ENCODE measurements at places on chromosomes 1 and 21.

DNA sequence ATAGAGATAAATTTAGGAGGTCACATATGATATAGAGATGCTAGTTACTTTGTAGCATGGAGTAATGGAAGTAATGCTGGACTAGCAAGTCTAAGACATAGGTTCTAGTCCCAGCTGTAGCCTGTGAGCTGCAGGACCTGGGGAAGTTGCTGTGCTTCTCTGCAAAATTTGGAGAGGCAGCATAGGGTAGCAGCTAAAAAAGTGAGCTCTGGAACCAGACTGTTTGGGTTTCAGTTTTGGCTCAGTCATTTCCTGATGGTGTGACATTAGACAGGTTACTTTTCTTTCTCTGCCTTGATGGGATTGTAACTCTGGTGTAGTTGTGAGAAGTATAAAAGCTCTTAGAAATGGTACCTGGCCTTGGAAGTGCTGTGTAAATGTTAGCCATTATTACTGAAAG lies 3.3 kb downstream of the METTL13 start:
- DNase-seq: no peak

DNA sequence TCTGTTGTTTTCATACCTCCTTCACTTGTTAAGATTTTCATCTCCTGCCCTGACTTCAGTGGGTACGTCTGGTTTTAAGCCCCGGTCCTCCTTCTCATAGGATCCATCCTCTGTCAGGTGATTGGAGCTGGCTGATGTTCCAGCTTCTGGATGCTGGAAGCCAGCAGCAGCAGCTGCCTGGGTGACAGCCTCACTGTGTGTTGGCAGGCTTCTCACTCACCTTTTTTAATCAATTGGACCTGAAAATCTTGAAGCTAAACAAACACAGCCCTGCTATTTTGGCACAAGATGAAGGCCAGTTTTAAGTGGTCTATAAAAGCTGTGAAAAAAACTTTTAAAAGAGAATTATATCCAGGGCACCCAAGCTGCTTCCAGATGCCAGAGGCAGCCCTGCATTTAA lies 181.0 kb downstream of the DISC1 start:
- DNase-seq: no peak

- no peak for DNase-seq
Observed at GRCh38 chr1:46622344-46622743, 5.7 kb upstream of the MOB3C start.

- no peak for DNase-seq
Observed at GRCh38 chr1:12182410-12182984, 15.7 kb downstream of the TNFRSF1B start.

DNA sequence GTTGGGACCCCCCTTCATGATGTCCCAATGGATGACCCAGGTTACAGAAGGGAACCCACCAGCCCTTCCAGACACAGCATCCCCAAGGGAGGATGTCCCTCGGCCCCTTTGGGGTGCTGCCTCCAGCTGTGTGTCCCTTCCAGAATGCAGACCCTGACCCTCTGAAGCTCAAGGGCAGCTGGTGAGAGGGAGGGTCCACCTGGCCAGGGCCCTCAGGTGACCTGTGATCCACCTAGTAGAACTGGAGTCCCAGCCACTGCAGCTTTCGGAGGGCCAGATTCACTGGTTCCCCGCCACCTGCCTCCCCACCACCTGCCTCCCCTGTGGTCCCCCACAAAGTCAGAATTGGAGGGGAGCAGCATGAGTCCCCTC lies 9.6 kb upstream of the TFF1 start:
- DNase-seq: no peak

DNA sequence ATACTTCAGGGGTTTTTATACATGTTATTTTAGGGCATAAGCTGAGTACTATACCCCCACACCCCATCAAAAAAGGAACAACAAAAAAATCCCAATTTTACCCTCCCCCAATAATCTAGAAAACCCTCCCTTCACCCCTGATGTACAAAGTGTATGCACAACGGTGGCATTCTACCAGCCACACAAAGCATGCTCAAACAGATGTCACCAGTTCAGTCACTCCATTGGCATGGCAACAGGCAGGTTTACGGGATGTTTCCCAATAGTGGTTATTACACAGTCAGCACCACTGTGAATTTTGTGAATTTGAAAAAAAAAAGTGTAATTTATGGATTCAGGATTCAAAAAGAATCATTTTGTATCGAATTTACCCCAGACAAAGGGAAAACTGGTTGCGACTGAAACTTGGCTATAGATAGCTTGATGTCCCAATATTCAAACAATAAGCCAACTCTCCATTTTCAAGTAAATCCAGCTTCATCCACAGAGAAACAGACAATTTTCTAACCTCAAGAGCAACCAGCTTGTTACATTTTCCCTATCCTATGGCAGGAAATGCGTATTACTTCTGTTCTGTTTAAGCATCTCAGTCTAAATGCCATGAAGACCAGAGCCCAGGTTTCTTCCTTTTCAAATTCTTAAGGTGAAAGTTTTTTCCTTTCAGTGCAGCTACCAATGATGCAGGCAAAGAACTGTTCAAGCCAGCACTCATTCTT lies 34.0 kb upstream of the SLC45A3 start:
- DNase-seq: no peak

DNA sequence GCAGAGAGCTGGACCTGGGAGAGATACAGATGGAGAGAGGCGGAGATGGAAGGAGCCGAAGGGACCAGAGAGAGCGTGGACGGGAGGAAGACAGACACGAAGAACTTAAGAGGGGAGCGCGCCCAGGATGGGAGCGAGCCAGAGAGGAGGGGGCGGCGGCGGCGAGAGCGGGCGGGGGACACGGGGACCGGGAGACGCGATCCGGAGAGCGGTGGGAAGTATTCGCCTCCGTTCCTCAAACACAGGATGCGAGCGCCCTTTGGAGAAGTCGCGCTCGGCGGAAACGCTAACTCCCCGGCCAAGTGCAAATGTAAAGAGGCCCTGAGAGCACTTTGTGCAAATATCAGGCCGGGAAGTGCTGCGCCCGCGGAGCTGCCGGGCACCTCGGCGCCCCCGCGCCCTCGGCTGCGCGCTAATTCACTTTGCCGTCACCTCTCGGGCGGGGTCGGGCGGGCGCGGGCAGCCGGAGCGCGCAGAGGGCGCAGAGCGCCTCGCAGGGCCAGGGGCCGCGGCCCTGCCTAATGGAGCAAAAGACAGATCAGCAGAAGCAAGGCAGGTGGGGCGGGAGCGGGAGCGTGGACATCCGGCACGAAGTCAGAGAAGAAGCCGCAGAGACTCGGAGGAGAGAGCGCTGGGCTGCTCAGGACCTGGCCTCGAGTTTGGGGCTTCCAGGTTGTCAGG lies 281.2 kb downstream of the RRAGC start:
- DNase-seq: no peak

DNA sequence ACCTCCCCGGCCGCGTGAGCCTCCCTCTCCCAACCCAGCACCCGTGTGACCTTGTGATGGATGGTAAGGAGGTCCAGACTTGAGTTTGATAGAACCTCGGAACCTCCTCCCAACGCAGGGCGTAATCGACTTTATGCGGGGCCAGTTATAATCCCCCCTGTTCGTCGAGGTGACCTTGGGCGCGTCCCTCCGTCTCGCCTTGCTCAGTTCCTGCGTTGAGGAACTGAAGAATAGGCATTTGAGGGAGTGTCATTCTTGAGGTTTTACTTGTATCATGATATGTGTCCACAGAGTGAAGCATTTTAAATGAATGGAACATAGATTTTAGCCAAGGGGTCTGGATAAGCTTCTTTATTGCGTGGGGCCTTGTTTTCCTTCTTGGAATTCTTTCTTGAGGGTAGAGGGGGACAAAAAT lies 433 bp downstream of the TIMM17A start:
- no peak for DNase-seq

GRCh38 chr1:159197561-159198557 lies 6.8 kb upstream of the ACKR1 start:
- peak; percentile 22 for DNase-seq

- no peak for DNase-seq
Observed at GRCh38 chr1:189149547-189150375, 1327.9 kb downstream of the BRINP3 start.

DNA sequence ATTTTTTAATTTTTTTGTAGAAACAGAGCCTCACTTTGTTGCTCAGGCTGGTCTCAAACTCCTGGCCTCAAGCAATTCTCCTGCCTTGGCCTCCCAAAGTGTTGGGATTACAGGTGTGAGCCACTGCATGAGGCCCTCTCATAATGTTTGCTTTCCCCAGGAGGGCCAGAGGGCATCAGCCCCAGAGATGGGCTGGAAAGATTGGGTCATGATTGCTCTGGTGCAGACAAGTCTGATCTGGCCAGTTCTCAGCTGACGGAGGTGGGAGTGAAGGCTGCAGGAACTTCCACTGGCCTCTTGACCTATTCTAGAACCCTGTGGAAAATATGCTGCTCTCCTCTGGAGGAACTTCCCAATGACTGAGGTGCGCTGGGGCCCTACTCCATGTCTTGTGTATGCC lies 43.4 kb upstream of the RD3 start:
- no peak for DNase-seq

GRCh38 chr1:37094302-37094701 lies 60.0 kb upstream of the GRIK3 start:
- no peak for DNase-seq

DNA sequence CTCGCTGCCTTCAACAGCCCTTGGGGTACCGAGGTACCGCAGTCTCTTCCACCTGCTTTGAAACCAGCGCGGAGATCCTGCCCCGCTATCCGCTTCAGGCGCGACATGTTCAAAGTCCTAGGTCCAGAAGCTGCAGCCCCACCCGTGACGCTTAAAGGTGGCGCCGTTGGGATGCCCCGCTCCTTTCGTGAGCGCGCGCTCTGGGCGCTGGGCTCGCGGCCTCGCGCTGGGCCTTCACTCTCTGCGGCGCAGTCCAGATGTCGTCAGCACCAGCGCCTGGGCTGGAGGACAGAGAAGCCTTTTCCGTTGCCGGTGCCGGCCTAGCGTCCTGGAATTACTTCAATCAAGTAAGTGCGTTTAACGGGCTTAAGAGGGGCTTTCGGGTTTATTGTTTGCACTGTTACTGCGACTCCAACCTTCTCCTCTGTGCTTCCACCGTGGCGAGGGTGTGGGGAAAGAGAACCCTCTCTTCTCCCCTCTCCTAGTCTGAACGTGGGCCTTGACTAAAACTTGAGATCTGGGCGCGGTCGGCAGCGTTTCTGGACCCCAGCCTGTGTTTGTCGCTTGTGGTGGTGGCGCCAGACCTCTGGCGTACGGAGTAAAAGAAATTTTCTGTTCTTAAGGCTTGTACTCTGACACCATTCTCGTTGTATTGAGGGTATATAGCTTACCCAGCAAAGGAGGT lies at the start of gene LRRC40:
TSS of gene LRRC40 (minus strand) at position 146 of the 685 bp plus-strand sequence. CDS start at position 107, 39 bp downstream.
- DNase-seq: peak; percentile 87

- no peak for DNase-seq
Observed at GRCh38 chr1:229704157-229704556, 78.1 kb downstream of the URB2 start.

- no peak for DNase-seq
Observed at GRCh38 chr1:240804475-240804874, 192.5 kb upstream of the GREM2 start.

DNA sequence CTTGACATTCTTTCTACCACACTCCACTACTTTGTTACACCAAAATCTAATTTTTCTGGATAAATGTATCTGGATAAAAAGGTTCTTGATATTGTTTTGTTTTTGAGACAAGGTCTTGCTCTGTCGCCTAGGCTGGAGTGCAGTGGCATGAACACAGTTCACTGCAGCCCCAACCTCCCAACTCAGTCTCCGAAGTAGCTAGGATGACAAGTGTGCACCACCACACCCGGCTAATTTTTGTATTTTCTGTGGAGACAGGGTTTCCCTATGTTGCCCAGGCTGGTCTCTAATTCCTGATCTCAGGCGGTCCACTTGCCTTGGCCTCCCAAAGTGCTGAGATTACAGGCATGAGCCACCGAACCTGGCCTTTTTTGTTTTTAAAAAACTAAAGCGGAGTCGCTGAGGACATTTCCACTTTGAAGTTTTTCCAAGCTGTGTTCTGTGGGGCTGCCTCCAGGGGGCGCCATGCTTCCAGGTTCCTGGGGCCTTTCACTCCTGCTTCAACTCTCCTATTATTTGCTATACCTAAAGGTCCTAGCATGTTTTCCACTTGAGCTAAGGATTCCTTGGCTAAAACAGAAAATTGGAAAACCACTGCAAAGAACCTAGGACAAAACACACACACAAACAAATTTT lies 14.1 kb upstream of the NCMAP start:
- DNase-seq: no peak

DNA sequence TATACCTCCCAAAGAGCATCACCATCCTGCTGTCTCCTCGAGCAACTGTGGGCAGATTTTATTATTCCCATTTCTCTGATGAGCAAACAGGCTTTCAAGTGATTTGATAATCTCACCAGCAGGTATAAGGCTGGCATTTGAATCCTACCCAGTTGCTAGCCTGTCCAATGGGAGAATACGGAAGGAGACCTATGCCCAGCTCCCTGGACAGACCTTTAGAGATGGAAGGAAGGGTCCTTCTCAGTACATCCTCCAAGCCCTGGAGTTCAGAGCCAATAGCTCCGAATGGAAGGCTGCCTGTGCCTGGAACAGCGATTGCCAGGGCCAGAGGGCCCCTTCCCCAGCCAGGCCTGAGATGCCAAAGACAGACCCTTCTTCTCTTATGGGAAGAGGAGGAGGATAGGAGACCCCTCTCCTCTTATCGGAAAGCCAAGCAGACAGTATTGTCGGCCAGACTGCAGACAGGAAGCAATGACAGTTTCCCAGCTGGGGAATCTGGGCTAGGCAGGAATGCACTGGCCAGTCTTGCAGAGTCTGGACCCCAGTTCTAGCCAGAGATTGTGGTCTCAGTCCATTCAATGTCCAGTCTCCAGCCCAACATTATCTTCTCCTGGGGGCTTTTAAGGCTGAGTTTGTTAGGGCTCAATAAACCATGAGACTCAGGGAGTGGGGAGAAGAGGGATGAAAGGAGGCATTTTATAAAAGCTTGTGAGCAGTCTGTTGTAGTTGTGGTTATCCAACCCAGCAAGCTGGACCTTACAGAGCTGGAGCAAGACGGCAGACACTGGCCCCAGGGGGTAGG lies 2.0 kb downstream of the IFFO2 start:
- no peak for DNase-seq

GRCh38 chr1:241717975-241718374 lies 65.9 kb downstream of the WDR64 start:
- no peak for DNase-seq

GRCh38 chr1:244187310-244187709 lies 136.2 kb downstream of the ZBTB18 start:
- DNase-seq: no peak

- DNase-seq: no peak
Observed at GRCh38 chr1:59282951-59283350, 13.9 kb upstream of the FGGY start.

DNA sequence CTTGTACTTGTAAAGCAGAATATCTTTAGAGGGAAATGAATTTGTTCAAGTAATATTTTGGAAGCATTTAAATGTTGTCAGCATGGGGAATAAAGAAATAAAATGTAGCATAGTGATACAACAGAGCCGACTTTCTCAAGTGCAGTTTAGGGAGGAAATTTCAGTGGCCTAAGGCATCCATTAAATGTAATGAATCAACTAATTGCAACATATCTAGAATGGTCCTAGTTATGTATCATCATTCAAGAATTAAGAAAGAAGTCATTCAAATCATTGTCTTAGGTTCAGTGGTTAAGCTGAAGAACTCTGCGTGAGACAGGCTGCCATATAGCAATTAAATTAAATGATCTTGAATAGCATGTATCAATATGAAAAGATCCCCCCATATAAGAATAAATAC lies 360.7 kb downstream of the TBX15 start:
- DNase-seq: no peak

Data from stimulated activated CD4-positive, alpha-beta T cell treated with anti-CD3 and anti-CD28 coated beads, Interleukin-1b, Interleukin-23, amount 100 ng/mL, for 24 hours (primary cell).